NCI-H2081 treated with DMSO at 0.1 percent for 48 hours (cell line): ENCODE measurements at places on chromosomes 6 and 20.

- DNase-seq = no peak
Observed at GRCh38 chr6:87723170-87724078, 21.4 kb upstream of the AKIRIN2 start.

GRCh38 chr6:125197795-125198269 lies 44.3 kb downstream of the TPD52L1 start:
- no peak for DNase-seq

DNA sequence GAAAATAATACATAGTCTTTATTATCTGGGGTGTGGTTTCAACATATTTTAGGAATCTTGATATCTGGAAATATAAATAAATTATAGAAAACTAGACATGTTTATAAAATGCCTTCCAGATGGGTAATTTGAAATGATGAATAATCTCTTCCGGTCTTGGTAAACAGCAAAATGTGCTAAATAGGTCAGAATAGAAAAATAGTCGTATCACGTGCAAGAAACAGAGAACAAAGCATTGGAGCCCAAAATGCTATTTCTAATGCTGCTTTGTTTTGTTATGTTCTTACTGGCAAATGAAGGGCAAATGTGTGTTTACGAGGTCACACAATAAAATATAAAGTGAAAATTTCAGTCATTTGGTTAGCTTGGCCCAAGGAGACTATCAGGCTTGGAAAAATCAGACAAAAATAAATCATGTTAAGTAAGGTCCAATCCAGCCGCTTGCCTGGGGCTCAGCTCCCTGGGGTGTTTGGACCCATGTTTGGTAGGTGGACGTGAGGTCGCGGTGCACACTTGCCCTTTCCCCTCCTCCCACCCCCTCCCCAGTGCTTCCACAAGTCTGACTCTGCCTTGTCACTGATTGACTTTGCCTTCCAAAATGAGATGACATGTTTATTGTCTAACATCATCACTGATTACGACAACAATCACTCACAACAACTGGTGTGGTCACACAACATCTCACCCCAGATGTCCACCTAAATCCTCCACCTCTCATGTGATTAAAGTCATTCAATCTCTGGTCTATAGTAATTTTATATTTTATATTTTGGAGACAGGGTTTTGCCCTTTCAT lies 56.0 kb downstream of the RIN2 start:
- DNase-seq = no peak

DNA sequence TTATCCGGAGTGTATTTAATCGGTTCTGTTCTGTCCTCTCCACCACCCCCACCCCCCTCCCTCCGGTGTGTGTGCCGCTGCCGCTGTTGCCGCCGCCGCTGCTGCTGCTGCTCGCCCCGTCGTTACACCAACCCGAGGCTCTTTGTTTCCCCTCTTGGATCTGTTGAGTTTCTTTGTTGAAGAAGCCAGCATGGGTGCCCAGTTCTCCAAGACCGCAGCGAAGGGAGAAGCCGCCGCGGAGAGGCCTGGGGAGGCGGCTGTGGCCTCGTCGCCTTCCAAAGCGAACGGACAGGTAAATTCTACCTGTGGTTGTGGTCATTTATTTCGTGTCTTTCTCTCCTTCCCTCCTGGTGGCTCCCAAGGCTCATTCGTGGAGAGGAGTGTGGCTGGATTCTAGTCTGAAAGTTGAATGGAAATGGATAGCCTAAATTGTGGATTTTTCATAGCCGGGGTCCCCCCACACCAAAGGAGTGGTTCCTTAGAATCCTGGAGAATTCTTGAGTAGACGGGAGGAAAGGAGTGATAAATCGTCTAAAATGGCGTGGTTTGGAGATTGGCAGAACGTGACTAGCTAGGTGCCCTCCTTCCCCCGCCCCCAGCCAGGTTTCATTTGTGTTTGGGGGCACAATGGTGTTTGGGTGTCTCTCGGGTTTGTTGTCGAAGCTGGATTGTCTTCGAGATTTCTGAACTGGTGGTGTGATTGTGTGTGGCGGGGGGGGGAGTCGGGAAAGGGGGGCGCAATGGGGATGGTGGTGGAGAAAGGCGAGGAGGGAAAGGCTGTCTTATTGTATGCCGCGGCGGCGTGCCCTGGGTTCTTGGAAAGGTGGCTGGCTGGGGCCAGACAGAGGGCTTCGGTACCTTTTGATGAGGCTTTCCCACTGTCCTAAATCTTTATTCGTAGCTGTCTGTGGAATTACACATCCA lies 673 bp downstream of the MARCKS start:
- DNase-seq = no peak

DNA sequence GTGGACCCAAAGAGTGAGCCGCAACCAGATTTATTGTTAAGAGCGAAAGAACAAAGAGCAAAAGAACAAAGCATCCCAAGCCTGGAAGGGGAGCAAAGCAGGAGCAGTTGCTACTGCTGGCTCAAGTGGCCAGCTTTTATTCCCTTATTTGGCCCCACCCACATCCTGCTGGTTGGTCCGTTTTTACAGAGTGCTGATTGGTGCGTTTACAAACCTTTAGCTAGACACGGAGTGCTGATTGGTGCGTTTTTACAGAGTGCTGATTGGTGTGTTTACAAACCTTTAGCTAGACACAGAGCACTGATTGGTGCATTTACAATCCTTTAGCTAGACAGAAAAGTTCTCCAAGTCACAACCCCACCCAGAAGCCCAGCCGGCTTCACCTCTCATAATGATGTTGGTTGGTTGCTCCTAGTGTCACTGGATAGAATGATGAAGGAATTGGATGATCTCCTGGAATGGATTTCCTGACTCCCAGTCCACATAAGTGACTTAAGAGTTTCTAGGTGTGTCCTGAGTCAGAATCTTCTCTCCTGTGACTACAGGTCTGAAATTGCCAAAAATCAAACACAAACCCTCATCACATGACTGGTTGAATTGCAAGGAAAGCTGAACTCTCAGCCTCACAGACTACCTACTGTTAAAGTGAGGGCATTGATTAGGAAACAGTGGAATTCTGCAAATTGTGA lies 52.1 kb upstream of the CAP2 start:
- DNase-seq = no peak

DNA sequence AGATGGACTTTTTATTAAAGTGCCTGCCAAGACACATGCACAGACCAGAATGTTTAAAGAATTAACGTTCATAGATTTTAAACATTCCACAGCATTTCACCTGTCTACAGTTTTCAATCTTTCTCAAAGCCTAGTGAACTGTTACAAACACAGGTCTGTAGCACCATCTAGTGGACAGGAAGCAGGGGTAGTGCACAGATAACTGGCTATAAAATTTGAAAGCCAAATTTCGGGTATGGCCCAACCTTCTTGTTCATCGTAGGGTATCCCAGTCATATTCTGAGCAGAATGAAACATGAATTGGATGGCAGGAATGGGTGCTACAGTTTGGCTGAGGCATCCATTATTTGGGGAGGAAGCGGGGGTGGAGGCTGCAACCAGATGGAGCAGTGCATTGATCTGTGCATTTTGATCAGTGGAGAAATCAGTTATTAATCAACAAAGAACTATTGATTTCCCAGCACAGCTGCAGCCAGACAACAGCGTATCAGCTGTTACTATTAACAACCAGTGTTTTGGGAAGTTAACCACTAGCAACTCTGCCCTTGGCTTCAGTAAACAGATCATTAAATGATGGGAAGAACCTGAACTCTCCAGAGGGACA lies 56.1 kb upstream of the B3GAT2 start:
- DNase-seq = peak; percentile 46

DNA sequence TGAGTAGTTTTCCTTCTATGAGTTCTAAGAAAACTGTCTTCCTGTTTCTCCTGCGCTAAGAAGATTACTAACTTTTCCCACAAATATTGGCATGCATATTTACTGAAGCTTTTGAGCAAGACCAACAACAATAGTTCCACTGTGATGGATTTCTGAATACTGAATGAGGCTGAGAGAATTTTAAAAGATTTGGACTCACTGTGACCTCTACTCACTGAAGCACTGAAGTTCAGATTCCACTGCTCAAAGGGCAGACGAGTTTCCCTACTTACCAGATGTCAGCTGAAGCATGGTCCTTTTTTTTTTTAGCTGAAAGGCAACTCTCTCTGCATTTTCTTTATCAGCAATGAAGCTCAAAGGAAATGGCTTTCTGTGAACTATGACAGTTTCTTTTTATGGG lies 718.5 kb downstream of the RFPL4B start:
- no peak for DNase-seq

DNA sequence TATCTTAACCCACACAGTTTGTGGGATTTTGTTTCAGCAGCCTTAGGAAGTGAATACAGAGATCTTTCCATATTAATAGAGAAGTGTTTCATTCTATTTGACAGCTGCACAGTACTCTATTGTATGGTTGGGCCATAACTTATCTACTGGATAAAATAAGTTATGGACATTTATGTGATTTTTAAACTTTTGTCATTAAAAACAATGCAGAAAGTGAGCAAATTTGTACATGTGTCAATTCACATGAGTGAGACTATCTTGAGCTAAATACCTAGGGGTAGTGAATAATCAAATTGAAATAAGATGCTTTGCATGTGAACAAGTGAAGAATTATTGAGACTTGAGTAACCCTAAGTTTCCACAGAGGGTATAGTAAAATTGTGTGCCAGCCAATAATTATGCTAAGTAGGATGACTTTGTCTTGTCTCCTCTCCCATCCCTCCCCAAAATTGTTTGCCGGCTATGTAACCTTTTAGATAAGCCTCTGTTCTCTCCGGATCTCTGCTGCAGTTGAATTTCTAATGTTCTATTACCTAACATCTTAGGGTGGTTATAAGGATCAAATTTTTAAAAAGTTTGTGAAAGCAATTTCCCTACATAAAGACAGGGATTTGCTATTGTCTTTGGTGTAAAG lies 33.3 kb upstream of the TPBG start:
- no peak for DNase-seq
